ENCODE measurements at places on chromosomes 3 and 15. TPM values are rescaled to one million over a fixed set of nuclear protein-coding genes. Genes with fewer than 3 reads are reported as not detected.

The IL16 gene
- total RNA-seq: not detected

The RBP2 gene
- total RNA-seq: not detected

- DNase-seq: no peak
These were observed 97.3 kb downstream of the EPHB1 start for GRCh38 chr3:134892326-134892725.

DNA sequence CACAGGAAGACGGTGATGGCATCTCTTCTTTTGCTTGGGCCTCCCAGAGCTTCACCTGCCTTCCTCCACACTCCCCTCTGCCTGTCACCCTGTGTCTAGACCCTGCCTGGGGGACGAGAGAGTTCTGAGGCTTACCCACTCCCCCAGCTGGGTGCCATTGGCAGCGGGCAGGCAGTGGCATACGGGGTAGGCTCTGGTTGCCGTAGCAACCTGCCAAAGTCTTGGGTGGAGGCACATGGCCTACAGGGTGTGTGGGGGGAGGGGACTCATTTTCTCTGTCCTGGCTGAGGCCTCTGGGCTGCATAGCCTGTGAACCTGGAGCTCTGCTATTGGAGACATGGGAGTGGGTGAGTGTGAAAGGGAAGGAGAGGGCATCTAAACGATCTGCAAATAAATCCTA, 4.4 kb downstream of the INSYN1 start:
- DNase-seq: no peak

The MST1 gene
- 38.3 TPM for total RNA-seq

The TUSC7 gene
- not detected for total RNA-seq

GRCh38 chr15:78749831-78750230, 61.4 kb downstream of the ADAMTS7 start:
- DNase-seq: no peak

The ATP13A4 gene
- 0.27 TPM for total RNA-seq

DNA sequence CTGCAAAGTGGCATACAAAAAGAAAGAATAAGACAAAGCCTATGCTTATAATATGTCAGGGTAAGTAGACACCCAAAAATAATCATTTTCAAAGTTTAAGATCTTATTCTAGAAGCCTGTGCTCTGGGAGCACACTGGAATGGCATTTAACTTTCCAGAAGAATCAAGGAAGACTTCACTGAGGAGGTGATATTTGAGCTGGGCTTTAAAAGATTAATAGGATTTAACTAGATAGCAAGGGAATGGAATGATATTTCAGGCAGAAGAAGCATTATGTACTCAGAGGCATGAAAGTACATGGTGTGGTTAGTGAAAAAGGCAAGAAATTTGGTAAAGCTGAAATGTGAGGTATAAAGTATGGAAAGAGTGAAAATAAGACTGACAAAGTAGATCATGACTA, 106.8 kb downstream of the ZBTB20 start:
- DNase-seq: no peak

DNA sequence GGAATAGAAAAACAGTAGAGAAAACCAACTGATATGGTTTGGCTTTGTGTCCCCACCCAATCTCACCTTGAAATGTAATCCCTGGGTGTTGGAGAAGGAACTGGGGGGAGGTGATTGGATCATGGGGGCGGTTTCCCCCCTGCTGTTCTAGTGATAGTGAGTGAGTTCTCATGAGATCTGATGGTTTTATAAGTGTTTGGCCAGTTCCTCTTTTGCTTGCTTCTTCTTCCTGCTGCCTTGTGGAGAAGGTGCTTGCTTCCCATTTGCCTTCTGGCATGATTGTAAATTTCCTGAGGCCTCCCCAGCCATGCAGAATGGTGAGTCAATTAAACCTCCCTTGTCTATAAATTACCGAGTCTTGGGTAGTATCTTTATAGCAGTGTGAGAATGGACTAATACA, 48.4 kb downstream of the EOMES start:
- DNase-seq: no peak

The FBXW12 gene
- total RNA-seq: not detected

Data from osteocyte (in vitro differentiated cells).